ENCODE measurements at places on chromosomes 11 and 22. TPM values are rescaled to one million over a fixed set of nuclear protein-coding genes. Genes with fewer than 3 reads are reported as not detected.

DNA sequence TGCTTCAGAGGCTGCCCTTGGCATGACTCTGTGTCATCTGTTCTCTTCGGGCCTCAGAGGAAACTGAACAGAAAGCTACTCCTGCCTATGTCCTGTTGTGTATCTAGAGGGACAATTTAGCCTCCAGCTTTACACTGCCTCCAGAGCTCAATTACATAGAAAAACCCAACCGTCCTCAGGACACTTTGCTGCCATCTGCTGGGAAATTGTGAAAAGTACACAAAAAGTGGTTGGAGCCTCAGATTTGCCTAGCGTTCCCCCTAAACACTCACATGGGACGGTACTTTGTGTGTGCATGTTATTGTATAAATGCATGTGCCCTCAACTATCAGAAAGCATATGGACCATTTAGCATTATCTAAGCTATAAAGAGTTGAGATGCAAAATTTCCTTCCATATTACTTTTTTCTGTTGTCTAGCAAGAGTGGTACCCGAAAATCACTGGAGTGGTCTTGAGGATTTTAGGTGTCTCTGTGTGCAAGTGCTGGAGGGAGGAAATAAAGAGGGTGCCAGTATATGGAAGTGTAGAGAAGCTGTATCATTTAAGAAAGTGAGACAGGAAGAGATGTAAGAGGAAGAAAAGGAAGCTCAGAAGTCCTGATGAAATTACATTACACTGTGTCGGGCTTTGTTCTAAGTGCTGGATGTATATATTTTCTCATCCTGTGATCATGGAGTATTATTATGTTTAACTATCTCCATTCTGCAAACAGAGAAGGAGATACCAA lies 8.7 kb upstream of the MS4A4E start:
- DNase-seq = peak; percentile 49

DNA sequence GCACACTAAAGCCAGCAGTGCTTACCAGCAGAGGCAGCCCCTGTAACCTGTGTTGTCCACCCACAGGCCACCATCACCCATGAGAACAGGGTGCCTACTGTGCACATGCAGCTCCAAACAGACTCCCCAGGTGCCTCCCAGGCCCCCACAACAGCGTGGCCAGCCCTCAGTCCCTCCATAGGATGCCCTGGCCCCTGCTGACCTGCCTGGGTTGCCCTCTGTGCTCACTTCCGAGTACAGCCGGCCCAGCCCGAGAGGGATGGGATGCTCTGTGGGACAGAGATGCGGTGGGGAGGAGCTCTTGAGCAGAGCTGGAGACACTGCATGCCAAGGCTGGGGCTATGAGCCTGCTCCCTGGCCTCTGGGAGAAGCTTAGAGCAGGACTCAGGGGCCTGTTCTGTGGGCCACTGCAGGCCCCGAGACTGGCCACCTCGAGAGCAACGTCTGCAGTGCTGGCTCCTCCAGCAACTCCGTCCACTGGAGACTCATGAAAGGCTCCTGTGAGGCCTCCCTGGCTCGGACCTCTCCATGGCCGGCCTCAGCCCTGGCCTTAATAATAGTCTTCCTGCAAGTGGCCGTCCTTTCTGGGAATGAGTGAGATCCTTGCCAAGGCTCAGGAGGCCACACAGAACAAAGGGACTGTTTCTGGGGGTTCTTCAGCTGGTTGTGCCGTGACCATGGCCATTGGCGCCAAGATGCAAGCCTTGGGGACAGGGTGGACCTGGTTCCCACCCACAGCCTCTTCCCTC lies 27.0 kb downstream of the FADS2 start:
- no peak for DNase-seq

- DNase-seq = no peak
Observed at GRCh38 chr11:1205987-1206331, 16.9 kb upstream of the MUC5B start.

DNA sequence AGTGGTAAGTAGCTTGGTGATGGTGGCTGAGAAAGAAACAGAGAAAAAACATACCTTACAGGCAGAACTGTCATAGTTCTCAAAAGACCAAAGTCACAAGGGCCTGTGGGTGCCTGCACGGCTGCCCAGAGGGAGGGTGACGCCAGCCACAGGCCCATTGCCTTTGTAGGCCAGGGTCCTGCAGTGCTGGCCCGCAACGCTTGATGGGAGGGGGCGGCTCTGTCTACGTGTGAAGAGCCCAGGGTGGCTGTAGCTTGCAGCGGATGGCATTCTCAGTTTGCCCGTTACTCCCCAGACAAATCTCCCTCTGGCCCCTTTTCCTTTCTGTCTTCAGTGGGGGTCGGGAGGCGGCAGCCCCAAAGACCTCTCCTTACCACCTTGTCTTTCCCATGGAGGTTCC lies 24.7 kb upstream of the B3GAT1 start:
- no peak for DNase-seq

DNA sequence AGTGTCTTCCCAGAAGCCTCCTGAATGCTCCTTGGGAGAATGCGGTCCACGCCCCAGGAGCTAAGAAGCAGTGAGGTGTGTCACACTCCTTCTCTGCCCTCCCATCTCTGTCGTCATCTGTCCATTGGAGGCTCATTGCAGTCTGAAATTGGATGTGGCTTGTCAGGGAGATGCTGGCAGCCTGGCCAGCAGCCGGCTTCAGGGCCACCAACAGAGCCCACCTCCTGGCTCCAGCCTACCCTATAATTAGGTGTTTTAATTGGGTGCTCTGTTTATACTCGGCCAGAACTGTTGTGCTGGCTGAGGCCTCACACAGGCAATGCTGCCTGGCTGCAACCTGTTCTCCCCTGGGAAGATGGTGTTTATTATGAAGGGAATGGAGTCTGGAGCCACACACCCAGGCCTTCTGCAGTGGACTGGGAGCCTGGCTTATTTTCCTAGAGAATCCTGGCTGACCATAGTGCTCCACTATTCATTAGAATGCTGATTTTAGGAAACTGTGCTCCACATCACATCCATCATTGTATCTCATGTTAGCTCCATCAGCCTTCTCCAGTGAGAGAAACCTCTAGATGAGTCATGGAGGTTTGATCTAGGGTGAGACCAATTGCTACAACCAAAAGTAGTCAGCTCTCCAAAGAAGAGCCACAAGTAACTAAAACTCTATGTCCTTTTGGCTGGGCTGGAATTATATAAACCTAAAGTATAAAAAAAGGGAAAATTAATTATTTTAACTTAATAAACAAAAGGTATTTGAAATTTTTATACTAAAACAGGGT lies 86.8 kb upstream of the CRTAM start:
- DNase-seq = peak; percentile 70

GRCh38 chr22:19149047-19149883 lies 827 bp downstream of the GSC2 start:
- no peak for DNase-seq

DNA sequence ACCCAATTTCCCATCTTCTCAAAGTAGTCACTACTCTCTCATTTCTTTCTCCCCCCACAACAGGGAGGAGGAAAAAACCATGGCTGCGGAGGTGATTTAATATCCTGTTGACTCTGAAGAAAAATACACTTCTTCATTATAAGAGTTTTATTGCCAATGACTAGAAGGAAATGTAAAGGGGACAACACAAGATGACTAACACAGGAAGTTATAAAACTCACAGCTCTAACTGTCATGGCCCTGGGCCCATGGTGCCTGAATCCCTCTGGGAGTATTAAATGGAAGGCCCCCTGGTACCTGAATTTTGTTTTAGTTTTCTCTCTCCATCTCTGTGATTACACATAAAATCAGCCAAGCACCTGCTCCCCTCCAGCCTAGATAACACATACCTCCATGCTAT lies 352.8 kb upstream of the FAT3 start:
- peak; percentile 85 for DNase-seq

DNA sequence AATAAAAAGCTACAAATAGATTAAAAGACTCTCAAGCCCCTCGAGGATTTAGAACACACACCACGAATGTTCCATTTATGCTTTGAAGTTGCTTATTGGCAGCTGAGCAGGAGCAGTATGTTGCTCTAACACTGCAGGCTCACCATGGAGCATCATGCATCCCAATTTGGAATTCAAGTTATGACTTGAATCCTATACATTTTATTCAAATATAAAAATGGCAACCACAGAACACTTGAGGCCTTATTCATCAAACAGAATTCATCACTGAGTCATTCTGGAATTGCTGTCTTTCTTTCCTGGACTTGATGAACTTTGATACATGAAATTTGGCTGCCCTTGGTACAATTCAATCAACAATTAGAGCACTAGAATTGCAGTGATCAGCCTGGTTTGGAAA lies 24.5 kb upstream of the BLID start:
- peak; percentile 75 for DNase-seq

The KCNK7 gene
- 0.52 TPM for total RNA-seq

GRCh38 chr11:28529540-28530410 lies 421.6 kb downstream of the METTL15 start:
- peak; percentile 72 for DNase-seq

- no peak for DNase-seq
Observed at GRCh38 chr11:11615086-11615485, 6.7 kb downstream of the GALNT18 start.

DNA sequence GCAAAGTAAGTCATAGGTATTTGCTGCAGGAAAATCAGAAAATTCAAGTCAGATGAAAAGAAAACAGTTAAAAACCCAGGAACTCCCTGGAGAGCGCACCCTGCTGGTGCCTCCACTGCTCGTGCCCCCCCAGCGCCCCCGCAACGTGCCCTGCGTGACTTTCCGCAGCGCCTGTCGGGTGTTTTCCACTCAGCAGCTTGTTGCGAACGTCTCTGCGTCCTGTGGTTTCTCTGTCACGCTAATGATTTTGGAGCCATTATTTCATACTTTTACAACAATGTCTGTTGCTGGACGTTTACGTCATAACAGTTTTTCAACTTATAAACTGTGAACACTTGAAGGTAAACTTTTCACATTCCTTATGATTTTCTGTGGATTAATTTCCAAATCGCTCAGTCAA lies 5.0 kb downstream of the CRELD2 start:
- no peak for DNase-seq

The CYB5R2 gene
- 6.4 TPM for total RNA-seq
